GM04504 (cell line): ENCODE measurements at places on chromosomes 2 and 18.

DNA sequence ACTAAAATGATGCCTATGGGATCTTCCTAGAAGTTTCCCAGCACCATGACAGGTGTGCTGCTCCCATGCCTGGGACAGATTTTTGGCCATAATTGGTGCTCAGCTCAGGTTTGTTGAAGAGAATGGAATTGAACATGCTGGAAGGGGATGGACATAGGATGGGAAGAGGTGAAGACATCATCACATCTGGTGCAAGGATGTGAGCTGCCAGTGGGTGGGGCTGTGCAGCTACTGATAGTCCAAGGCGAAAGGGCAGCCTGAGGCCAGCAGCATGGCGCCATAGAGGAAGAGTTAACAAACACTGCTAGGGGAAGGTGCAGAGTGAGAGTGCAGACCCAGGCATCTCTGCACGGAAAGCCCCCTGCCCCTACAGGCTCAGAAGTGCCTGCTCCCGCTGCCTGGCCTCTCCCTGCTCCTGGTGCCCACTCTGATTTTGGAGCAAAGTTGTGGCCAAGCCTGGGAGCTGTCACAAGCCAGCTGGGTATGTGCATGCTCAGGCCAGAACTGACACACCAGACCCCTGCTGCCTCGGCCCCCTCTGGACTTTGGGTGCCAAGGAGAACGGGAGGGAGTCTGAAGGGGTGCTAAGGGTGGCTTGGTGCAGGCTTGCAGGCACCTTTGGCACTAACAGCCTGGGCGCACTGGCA lies 178.6 kb downstream of the ZBTB7C start:
- peak; percentile 16 for DNase-seq

DNA sequence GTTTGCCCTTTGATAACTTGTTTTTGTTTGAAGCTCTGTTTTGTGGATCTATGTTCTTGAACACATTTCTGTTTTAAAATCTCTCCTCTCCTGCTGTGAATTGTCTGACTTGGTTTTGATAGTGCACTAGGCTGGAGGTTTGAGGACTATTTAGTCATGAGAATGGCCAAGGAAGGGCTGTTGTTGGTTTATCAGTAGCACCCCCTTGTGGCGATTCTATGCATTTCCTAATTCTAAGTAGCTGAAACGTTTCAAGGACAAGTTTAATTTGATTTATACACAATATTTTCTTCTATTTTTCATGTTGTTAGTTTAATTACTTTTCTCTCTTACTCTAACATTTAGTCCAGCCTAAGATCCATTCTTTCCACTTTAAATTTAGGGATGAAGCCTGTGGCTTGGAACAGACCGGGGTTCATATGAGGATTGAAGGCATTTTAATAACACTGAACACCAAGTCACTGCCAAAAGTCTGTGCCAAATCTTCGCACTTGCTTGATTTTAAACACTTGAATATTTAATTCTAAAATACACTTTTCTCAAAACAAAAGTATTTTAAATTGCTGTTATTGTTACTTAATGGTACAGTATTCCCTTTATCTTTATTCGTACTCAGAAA lies 166.0 kb downstream of the SOCS6 start:
- peak; percentile 38 for DNase-seq

- DNase-seq: no peak
Measured at GRCh38 chr2:190378880-190379237, 29.3 kb upstream of the MFSD6 start.

- no peak for DNase-seq
Measured at GRCh38 chr2:44546459-44547127, 184.8 kb downstream of the CAMKMT start.

DNA sequence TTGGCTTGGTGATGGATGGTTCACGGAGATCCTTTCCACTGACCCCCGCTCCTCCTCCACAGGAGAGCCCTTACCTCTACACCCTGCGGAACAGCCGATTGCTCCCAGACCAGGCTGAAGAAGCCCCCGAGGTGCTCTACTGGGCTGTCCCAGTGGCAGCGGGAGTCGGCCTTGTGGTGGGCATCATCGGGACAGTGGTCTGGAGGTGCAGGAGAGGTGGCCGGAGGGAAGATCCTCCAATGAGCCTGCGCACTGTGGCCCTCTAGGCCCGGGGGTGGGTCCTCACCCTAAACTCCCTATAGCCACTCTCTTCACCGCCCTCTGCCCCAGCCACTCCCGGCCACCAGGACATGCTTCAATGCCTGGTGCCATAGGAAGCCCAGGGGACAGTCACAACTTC lies 108.8 kb upstream of the PPP1CB start:
- no peak for DNase-seq

GRCh38 chr2:160326786-160327185 lies 126.7 kb upstream of the ITGB6 start:
- no peak for DNase-seq

DNA sequence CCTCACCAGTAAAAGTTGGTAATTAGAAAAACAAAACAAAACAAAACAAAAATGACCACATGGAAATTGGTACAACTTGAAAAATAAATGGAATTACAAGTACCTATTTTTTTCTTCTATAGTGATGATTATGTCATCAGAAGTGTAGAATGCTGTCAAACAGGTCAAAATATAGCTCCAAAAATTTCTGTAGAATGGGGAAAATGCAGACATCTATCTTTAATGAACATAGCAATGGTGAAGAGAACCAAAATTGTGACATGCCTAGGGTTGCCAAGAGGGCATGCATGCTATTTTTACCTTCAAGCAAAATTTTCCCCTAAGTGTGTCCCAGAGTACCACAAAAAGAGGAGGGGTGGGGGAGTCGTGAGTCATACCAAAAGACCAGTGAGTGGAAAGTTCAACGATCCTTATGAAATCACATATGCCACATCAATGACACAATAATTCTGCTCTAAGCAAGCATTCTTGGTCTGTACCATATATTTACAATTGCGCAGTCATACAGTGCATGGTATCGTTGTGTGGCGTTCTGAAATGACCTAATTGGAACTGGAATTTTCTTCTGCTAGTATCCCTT lies 1436.4 kb downstream of the SUCLG1 start:
- no peak for DNase-seq

- no peak for DNase-seq
Measured at GRCh38 chr2:117774716-117775115, 39.8 kb upstream of the DDX18 start.

DNA sequence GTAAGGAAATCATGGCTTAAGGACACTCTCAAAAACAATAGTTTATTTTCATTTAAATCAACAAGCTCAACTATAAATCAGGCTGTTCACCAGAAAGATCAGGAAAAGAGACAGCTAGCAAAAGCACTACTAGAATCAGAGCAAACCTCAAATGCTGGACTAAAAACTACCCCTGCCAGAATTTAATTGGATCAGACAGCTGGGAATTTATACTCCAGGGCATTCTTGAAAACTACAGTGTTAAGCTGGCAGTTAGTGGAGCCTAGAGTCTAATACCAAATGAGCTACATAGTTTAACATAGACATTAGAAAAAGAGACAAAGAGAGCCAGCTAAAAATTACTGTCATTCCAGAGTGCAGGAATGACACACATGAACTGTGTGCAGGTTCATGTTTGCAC lies 1016.4 kb upstream of the CRIM1 start:
- DNase-seq: no peak

DNA sequence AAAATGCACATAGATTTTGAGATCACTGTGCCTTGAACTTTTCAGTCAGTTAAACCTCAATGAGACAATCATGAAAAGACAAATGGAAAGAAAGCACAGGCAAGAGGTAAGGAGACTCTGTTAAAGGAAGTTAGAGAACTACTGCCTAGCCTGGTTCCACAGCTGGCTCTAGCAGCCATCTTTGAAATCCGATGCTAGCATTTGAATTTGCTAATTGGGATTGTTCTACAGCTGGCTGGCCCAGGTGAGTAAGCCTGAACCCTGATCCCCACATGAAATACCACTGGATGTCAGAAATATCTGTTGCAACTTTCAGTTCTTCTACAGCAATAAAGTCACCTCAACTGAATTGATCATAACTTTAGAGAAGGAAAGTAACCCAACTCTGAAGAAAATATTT lies 315.2 kb upstream of the CHAC2 start:
- DNase-seq: no peak

DNA sequence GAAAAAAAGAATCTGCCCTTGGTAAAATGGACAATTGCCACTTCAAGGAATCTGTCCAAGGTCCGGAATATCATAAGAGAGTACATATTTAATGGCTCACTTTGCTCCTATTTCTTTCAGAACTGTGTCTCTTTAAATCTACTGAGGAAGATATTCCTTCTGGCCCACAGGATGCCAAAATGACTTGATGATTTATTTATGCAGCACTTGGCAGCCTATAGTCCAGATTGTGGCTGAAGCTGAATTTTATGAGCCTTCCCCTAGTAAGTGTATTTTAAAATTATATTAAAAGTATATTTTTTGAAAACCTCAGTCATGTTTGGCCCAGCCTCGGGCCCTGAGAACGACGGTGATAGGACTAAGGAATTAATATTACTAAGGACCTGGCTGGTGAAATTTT lies 465.1 kb upstream of the HNRNPA3 start:
- no peak for DNase-seq

DNA sequence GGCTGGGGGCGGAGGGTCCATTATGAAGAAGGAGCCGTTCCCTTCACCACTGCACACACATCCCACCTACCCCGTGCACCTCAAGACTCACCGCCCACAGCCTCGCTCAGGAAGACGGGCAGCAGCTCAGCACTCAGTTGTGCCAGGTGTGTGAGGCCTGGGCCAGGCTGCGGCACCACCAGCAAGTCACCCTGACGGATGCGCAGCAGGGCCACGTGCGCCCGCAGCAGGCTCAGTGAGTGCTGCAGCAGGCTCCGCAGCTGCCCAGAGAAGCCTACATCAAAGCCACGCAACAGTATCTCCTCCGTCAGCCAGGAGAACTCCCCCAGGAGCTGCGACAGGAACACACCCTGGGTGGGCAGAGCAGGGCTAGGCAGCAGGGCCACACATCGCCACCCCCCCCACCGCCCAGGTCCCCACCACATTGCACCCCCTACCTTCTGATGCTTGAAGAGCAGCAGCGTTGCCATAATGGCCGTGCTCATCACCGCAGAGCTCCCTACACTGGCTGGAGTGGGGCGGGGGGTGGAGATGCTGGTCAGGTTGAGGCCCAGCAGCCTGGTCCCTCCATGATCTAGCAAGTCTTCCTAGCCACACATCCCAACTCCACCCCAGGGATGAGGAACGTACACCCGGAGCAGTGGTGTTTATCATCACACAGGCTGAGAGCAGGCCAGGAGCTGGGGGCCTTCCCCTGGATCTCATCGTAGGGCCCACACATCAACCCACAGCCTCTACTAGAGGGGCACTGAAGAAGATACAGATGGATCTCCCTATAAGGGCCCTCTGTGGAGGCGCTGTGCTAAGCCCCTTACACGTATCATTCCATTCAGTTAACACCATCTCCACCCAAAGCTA lies 10.2 kb downstream of the GPAT2 start:
- DNase-seq: no peak
